NCI-H510A treated with DMSO at 0.1 percent for 48 hours (cell line): ENCODE measurements at places on chromosomes 12 and 14.
A peak's percentile ranks its signal among the peaks of the same experiment; 100 is the strongest.

GRCh38 chr14:39107591-39107996, 4.6 kb upstream of the SEC23A start:
- peak; percentile 47 for DNase-seq

DNA sequence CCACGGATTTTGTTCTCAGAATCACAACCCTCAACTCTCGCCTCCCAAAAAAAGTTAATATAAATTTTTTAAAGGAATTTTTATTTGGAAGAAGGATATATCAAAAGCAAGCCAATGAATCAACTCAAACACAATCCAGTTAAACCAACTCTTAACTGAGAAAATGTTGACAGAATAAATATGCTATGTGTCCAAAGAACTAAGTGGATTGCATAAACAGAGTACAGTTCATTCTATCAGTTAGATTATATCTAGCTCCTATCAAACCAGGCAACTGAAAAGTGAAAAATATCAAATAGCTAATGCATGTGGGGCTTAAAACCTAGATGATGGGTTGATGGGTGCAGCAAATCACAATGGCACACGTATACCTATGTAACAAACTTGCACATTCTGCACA, 16.6 kb downstream of the SLC41A2 start:
- DNase-seq = no peak

- peak; percentile 29 for DNase-seq
Observed at GRCh38 chr14:77189479-77189878, 7.9 kb downstream of the TMEM63C start.

DNA sequence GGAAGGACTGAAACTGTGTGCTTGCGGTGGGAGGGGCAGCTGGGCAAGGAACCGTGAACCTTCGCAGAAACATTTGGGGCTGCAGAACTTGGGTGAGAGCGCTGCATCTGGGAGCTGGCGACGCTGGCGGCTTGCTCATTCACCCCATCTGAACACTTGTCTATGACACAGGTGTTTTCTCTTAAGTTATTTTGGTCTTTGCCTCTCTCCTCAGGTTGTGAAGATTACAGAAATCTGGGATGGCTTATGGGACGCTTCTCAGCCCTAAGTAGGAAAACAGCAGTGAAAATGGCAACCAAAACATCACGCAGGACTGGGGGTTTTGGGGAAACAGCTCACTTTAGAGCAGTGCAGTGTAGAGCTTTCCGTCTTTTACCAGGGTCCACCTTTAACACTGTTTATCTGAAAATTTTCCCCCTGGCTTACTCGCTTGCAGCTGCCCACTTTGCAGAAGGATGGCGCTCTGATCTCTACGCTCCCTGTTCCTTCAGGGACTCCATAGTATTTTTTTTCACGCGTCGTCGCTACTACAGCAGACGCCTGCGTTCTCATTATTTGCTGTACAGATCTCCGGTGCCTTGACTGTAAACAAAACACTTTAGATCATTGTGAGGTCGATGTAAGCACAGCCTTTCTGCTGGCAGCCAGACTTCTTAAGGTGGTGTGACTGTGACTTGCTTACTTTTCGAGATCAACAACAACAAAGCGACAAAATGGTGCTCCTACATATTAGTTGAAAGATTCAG, 2.7 kb upstream of the CDKN1B start:
- DNase-seq = peak; percentile 54

DNA sequence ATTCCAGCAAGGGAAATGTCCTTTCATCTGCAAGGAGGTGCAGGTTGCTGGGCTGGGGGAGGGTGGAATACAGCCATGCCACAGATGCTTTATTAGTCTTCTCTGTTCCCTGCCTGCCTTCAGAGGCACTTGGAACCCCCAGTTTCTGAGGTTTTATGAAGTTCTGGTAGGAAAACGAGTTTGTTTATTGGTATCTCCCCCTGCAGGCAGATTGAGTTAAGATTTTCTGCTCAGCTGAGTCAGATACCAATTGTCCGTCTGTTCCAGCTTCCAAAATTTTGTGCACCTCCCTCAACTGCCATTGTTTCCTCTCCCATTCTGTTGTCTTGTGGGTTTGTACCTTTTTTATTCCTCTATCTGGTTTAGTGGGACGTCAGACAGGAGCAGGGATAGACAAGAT, 155.6 kb downstream of the ETV6 start:
- DNase-seq = no peak

GRCh38 chr12:88144546-88145468, 2.7 kb downstream of the TMTC3 start:
- DNase-seq = no peak

- no peak for DNase-seq
Observed at GRCh38 chr14:92990456-92991430, 67.8 kb downstream of the CHGA start.

- DNase-seq = peak; percentile 73
Observed at GRCh38 chr12:126663304-126664094, 1598.3 kb downstream of the AACS start.

DNA sequence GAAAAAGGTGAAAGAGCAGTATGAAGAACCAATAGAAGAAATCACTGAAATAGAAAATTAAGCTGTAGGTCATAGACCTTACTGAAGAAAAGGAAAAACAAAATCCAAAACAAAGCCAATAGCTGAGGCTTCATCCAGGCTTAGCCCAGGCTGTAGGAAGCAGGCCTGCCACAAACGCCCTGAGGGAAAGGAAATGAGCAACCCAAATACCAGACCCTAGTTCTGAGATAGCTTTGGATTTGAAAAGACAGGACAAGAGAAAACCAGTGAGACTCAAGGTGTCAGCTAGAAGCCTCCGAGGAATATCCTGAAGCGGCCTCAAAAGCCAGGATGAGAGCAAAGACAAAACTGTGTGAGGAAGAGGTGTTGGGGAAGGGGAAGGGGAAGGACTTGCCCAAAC, 79.2 kb downstream of the FERMT2 start:
- DNase-seq = no peak

DNA sequence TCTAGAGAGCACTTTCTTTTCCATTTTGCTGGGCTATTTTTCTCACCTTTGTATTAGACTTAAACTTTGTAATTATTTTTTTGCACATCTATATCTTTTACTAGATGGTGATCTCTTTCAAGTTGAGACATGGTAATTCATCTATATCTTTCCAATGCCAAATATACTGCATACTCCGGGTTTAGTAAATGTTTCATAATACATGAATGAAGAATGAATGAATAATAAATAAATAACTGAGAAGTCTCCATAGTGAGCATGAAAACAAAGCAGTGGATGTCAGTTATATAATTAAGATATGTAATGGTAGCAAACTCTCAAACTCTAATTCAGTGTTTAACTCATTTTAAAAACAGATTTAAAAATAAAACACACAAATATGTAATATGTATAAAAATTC, 342.5 kb upstream of the KITLG start:
- no peak for DNase-seq

DNA sequence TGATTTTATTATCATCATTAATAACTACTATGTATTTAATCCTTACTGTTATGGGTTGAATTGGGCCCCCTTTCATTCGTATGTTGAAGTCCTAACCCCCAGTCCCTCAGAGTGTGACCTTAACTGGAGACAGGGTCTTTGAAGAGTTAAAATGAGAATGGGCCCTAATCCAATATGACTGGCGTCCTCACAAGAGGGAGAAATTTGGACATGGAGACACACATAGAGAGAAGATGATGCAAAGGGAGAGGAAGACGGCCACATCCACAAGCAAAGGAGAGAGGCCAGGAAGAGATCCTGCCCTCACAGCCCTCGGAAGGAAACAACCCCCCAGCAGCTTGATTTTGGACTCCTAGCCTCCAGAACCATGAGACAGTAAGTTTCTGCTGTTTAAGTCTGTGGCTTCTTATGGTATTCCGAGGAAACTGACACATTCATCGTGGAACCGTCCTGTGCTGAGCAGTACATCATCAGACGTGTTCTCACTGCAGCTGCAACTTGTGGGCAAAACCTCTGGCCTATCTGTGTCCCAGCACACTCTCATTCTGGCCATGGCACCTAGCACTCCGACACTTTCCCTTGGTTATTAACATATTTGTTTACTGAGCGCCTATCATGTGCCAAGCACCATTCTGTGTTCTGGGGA, 127.6 kb downstream of the SLC38A6 start:
- DNase-seq = no peak

- DNase-seq = no peak
Observed at GRCh38 chr12:107134558-107134957, 41.2 kb upstream of the CRY1 start.

- no peak for DNase-seq
Observed at GRCh38 chr14:32611752-32612151, 282.7 kb downstream of the AKAP6 start.

GRCh38 chr14:97380539-97380941, 583.4 kb downstream of the VRK1 start:
- no peak for DNase-seq

DNA sequence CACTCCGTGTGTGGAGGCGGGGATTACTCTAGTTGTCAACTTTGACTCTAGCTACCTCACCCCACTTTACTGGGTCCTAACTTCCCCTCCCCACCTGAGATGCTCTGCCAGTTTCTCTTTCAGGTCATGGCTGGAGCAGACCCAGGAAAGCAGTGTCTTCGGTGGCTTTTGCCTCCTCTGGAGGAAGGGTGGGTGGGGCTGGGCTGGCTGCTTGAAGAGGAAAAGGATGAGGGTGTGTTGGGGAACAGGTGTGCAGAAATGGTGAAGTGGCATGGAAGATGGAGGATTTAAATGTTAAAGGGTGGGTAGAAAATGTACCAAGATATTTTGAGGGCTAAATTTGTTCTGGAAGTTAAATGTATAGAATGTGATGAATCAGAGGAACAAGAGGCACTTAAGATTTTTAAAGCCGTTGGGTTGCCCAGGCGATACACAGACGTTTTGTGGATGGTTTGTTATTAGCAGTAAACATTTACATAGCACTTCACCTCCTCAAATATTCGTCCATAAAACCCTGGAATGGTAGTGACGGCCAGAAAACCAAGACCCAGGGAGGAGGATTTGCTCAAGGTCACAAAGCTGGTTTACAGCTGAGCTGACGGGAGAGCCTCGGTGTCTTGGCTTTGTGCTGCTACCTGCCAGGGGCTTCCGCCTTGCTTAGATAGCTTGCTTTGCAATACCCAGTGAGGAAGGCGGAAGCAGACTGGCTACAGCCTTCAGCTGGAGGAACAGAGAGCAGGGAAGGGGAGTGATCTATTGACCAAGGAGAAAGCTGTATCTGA, 72.2 kb upstream of the PRMT8 start:
- DNase-seq = peak; percentile 78

- DNase-seq = no peak
Observed at GRCh38 chr14:99331811-99332210, 59.8 kb upstream of the BCL11B start.

GRCh38 chr12:116765271-116765670, 27.2 kb downstream of the RNFT2 start:
- no peak for DNase-seq

GRCh38 chr14:75285331-75285730, 6.7 kb downstream of the FOS start:
- DNase-seq = no peak

DNA sequence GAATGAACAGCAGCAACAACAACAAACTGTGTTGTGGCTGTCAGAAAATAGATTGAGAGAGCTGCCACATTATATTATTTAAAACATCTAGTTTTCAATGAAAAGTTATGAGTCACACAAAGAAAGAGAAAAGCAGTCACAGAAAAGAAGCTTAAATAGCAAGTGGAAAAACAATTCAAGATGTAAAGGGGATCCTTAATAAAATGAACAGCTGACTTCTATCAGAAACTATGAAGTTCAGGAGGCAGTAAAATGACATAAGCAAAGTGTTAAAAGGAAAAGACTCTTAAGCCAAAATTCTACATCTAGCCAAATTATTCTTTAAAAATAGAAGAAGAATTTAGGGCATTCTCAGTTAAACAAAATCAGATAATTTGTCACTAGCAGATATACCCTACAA, 5.6 kb downstream of the CLEC14A start:
- no peak for DNase-seq

DNA sequence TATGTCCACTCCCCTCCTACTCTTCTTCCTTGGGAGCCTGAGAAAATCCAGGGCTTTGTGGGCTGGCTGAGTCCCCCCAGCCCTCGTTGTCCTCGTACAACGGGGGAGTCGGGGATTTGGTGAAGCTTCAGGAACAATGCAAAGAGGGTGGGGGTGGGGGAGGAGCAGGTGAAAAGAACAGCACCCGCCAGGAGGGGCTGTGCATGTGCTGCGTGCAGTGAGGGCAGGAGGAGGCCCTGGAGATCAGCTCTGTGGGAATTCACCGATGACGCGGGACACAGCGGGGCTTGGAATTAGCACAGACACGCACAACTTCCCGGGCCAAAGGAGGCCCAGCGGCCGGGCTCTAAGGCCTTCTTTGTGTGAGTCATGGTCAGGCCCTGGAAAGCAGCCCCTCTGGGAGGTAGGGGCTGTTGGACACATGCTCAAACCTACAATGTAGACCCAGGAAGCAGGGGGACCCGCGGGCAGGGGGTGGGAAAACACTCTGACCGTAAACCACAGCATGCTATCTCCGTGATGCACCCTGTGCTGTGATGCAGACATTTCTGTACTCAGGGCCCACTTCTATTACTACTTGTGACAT, 32.8 kb downstream of the RBM19 start:
- no peak for DNase-seq

DNA sequence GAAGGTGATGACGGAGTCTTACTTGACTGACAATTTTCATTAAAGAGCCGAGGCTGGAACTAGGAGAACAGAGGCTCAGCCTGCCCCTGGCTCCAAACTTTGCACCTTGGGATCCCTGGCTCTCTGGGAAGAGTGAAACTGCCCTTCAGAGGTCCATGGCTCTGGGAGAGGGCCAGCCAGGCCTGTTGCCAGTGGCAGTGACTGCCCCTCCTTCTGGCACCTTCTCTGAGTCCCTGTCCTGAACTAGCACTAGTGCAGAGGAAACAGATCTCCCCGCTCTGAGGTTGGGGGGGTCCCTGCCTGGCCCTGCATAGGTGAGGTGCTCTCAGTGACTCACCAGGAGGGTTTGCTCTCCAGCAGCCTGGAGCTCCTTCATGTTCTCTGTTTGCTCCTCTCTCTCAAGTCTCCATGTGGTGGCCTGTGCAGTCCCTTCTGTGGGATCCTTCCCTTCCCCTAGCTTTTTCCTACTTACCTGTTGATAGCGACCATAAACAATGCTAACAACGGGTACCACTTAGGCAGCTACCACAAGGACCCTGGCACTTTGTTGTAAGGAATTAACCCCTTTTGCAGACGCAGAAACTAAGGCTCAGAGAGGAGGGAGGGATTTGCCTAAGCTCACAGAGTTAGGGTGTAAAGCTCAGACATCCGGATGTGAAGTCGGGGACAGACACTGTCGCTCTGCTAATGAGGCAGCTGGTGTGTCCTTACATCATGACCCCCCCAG, 22.4 kb downstream of the FAM222A start:
- DNase-seq = no peak

GRCh38 chr12:88092771-88093170, 49.1 kb downstream of the CEP290 start:
- DNase-seq = no peak

- DNase-seq = no peak
Observed at GRCh38 chr12:46523446-46523845, 150.9 kb upstream of the SLC38A2 start.

DNA sequence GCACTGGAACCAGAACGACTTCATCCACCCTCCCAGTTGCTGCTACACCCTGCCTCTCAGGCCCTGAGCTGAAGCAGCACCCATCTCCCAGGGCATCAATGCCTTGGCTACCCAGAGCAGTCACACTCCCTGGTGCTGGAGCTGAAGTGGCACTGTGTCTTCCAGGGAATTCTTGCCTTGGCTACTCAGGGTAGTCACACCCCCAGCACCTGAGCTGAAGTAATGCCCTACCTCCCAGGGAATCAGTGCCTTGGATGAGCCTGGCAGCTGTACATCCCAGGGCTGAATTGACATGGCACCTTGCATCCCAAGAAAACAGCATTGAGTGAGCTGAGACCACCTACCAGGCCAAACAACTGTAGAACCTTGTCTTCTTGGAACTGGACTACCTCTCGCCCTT, 41.2 kb upstream of the TSPAN11 start:
- DNase-seq = no peak
